Activated effector memory CD4-positive, alpha-beta T cell treated with anti-CD3 and anti-CD28 coated beads, Interleukin-2, amount 50 U/mL, for 16 hours (primary cell): ENCODE measurements at places on chromosomes 2 and 18.

- no peak for DNase-seq
These were observed 952.4 kb downstream of the EPHA4 start for GRCh38 chr2:220619525-220620220.

GRCh38 chr2:160310118-160310828, 110.2 kb upstream of the ITGB6 start:
- no peak for DNase-seq

GRCh38 chr2:22449696-22450095, 935.3 kb upstream of the KLHL29 start:
- DNase-seq: no peak

- DNase-seq: no peak
These were observed 35.9 kb downstream of the CCDC102B start for GRCh38 chr18:68833756-68834155.

- DNase-seq: no peak
These were observed 17.5 kb upstream of the DRC1 start for GRCh38 chr2:26384183-26384582.

- DNase-seq: no peak
These were observed 134.5 kb downstream of the LRRTM1 start for GRCh38 chr2:80169811-80170594.
